Activated CD4-positive, alpha-beta T cell treated with anti-CD3 and anti-CD28 coated beads, Interleukin-2, amount 10 ng/mL, durations not matched to agents 24 days and 14 days (primary cell): ENCODE measurements at places on chromosomes 6 and 20. TPM values are rescaled to one million over a fixed set of nuclear protein-coding genes. Genes with fewer than 3 reads are reported as not detected.

DNA sequence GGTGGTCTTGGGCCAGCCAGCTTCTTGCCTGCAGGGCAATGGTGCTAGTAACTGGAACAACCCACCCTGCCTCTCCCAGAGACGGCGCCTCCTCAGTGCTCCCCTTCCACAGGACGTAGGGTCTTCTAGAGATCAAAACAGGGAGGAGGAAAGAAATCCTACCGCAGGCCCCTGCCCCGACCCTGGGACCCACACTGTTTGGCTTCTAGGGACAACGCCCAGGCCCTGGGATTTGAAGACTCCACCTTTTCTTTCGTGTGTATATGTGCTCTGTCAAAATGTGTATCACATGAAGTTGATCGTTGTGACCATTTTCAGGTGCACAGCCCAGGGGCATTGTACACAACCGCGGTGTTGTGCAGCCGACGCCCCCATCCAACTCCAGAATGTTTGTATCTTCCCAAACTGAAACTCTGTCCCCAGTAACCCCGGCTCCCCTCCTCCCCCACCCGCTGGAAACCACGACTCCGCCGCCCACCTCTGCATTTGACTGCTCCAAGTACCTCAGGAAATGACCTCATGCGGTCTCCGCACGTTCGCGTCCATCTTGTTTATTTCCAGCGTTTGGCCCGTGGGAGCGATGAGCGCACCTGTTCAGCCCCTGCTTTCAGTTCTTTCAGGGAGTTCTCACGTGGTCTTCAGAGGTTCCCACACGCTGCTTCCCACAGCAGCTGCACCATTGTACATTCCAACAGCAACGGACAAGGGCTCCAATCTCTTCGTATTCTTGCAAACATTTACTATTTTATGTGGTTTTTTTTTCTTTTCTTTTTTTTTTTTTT lies 3.4 kb upstream of the BHLHE23 start:
- H3K4me3 ChIP-seq, result peak overlapping the region; percentile 83
- H3K27ac ChIP-seq, result peak overlapping the region; percentile 65
- peak; percentile 86 for DNase-seq

The ERVFRD-1 gene
- total RNA-seq, result not detected in 2 replicates

DNA sequence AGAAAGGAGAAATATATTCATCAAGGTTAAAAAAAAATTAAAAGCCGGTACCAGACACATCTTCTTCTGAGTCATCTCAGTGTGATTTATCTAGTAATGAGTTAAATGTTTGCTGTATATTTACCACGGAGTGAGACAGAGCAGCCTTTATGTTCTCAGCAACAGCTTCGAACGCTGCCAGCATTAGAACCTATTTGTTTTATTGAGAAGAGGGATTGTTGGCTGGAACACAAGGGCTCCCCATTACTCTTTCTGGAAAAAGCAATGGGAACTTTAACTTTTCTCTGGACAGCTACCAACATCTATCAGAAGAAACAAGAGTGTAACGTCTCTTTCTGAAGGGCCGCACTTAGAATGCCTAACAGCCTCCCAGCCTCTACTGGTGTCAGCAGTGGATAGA lies 105.3 kb upstream of the TAB2 start:
- no peak overlapping the region for H3K27ac ChIP-seq
- peaks cover 40% of the 10 kb centered on the region for H3K36me3 ChIP-seq
- no peak overlapping the region for H3K4me3 ChIP-seq
- no peak for DNase-seq
- H3K4me1 ChIP-seq, result peaks cover 36% of the 10 kb centered on the region
- H3K27me3 ChIP-seq, result no peaks in the 10 kb centered on the region

GRCh38 chr20:24691901-24692351 lies 222.5 kb downstream of the SYNDIG1 start:
- H3K27me3 ChIP-seq, result peaks cover 5% of the 10 kb centered on the region
- H3K4me1 ChIP-seq, result no peaks in the 10 kb centered on the region
- no peak overlapping the region for H3K4me3 ChIP-seq
- no peak overlapping the region for H3K27ac ChIP-seq
- no peaks in the 10 kb centered on the region for H3K36me3 ChIP-seq

The KHDC1L gene
- total RNA-seq, result not detected in 2 replicates
